Fibroblast of skin of right biceps (primary cell): ENCODE measurements at places on chromosomes 2 and 18.

GRCh38 chr2:95032868-95033603, 7.5 kb downstream of the MAL start:
- DNase-seq, result no peak

GRCh38 chr2:86372641-86373502, 35.4 kb upstream of the REEP1 start:
- peak; percentile 38 for DNase-seq

DNA sequence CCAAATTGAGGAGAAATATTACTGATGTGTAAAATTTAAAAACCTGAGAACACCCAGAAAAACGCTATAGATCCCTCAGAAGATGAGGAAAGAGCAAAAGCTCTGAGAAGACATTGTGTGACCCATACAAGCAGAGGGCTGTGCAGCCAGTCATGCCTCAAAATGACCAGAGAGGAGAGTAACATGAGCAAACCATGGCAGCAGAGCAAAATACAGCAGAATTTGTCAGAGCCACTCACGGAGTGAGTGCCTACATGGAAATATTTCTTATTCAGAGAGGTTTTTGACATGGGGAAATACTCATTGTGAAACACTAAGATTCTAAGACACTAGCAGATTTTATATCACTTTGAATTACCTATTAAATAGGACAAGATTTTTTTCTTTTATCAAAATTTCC, 96.8 kb upstream of the DNAJC10 start:
- no peak for DNase-seq

DNA sequence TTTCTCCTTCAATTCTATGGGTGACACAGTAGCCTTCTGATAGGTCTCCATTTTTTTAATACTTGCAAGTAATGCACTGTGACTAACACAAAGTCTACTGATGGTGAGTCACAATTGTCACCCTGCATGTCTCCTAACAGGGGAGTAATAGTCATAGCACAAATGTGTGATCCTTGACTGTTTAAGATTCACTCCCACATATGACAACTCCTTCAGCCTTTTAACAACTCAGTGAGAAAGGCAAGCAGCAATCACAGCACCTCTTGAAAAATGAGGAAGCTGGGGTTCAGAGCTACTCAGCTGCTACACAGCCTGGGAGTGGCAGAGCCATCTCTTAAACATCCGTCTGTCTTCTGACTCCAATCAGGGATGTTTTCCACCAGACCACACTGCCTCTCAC, 63.8 kb downstream of the EHD3 start:
- peak; percentile 88 for DNase-seq

- no peak for DNase-seq
These were observed 68.5 kb downstream of the SFXN5 start for GRCh38 chr2:73003027-73003426.

- no peak for DNase-seq
These were observed 766.0 kb downstream of the RNF144A start for GRCh38 chr2:7683196-7683595.

GRCh38 chr2:240472078-240472790, 36.8 kb downstream of the GPC1 start:
- DNase-seq, result no peak

DNA sequence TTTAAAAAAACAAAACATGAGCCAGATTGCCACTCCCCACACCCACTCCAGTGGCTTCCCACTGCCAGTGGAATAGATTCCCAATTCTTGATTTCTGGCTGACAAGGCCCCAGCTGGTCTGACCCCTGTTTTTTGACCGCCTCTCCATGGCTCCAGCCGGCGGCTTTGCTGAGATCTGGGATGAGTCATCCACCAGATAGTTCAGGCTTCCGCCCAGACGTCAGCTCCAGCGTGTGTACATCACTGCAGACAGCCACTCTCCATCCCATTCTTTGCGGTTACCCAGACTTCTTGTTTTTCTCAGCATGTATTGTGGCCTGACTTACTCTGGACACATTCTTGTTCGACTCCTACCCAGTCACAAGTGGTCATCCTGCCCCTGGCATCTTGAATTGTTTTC, 227.9 kb downstream of the GBX2 start:
- peak; percentile 83 for DNase-seq

- DNase-seq, result no peak
These were observed 3.0 kb downstream of the PIEZO2 start for GRCh38 chr18:11146238-11146946.

GRCh38 chr2:47437287-47437686, 34.3 kb downstream of the MSH2 start:
- peak; percentile 43 for DNase-seq
